T-cell (primary cell): ENCODE measurements at places on chromosomes 5 and 9. TPM values are rescaled to one million over a fixed set of nuclear protein-coding genes. Genes with fewer than 3 reads are reported as not detected.

DNA sequence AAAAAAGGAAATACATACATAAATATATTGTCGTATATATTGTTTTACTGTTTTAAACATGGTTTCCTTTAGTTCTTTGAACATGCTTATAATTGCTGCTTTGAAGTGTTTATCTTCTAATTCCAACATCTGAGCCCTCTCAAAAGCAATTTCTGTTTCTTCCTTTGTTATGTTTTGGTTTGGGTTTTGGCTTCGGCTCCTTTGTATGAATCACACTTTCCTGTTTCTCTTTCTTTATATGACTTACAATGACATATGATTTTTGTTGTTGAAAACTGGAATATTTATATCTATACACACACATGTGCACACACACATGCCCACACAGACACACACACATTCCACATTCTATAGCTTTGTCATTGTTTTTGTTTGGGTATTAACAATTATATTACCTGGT is 1206.7 kb downstream of the CDH12 start:
- no peak for DNase-seq

DNA sequence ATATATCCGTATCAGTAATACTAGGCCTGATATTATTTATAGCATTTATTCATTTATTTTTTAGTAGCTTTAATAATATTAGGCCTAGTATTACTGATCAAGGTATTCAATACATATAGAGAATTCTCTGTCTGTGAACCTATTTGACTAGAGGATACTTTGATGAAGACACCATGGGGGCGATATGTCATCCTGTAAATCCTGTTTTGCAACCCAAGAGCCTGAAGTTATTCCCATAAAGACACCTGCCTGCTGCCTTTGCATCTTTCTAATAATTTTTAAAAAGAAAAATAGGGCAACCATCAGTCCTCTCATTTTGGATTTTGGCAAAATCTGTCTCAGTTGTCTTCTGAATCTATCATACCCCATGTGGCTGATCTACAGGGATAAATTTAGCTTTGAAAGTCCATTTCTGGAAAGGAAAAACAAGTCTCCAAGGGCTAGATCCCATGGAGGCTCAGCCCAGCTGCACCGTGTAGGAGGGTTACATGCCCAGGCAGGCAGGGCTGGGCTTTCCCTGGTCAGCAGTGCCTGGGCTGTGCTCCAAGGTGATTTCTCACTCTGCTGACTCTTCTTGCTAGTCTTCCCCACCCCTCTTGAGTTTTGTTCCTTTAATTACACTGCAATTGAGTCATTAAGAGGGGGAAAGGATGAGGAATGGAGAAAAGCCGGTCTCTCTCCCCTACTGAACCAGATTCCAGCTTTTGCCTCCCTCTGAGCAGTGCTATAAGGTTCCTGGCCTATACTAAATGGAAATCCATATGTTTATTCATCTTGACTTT is 169.0 kb downstream of the TRIM32 start:
- DNase-seq, result no peak

DNA sequence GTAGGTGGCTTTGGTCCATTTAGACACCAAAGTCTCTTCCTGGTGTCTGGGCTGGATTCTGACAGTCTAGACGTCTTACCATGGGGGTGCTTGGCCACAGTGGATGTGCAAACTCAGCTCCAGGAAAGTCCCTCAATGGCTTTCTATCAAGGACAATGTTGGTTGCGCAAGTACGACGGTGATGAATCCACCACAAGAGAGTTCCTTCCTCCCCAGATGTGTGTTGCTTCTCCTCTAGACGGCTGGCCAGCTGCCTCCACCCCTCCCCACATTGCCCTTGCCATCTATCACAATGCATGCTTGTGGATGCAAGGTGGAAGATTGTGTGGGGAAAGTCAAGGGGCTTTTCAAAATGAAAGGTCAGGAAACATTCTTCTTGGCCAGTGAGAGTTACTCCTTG is 89.7 kb upstream of the IRX2 start:
- no peak for DNase-seq

GRCh38 chr5:6837519-6838110 is 124.4 kb downstream of the TENT4A start:
- DNase-seq, result no peak

PRRX2 gene
- not detected for total RNA-seq

GRCh38 chr9:112112519-112112918 is 62.6 kb downstream of the SUSD1 start:
- no peak for DNase-seq

DNA sequence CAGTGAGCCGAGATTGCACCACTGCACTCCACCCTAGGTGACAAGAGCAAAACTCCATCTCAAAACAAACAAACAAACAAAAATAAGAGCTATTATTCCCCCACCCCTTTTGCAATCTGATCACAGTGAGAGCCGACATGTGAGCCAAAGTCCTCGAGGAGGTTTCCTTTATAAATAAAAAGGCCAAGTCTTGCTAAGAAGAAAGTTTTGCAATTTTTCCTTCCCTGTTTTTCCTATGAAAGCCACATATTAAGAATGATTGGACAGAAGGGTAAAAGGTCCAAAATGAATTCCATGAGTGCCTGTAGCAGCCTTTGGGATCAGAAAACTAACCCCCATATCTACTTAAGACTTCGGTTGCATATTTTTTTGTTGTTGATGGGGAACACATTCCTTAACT is 179.7 kb downstream of the TSSK1B start:
- DNase-seq, result no peak

GAPT gene
- total RNA-seq, result 2.2 TPM

PMPCA gene
- total RNA-seq, result 57.3 TPM

FAM170A gene
- total RNA-seq, result not detected

UNC5A gene
- not detected for total RNA-seq
